ENCODE measurements at places on chromosomes 3 and 15.

GRCh38 chr3:142029052-142029642 lies 120.2 kb downstream of the TFDP2 start:
- no peak for DNase-seq

DNA sequence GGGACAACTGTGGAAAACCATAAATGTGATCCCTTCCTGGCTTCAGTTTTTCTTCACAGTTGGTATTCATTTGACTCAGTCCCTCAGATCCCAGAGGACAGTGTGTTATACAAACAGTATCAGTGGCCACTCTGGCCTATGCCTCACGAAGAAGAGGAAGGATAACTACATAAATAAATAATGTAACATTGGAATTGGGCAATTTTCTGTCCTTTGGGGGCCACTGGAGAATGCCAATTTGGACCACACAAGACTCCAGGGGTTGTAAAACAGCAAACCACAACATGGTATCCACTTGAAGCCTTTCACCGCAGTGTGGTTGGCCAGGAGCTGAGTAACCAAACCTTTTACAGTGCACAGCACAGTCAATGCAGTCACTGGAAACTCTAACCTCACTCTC lies 1077.0 kb downstream of the ROBO2 start:
- no peak for DNase-seq

GRCh38 chr3:195697582-195698324 lies 23.0 kb upstream of the MUC20 start:
- no peak for DNase-seq

DNA sequence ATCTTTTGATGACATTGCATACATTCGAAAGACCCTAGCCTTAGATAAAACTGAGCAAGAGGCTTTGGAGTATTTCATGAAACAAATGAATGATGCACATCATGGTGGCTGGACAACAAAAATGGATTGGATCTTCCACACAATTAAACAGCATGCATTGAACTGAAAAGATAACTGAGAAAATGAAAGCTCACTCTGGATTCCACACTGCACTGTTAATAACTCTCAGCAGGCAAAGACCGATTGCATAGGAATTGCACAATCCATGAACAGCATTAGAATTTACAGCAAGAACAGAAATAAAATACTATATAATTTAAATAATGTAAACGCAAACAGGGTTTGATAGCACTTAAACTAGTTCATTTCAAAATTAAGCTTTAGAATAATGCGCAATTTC lies 16.7 kb downstream of the KCNMB3 start:
- no peak for DNase-seq

- no peak for DNase-seq
Measured at GRCh38 chr15:94177112-94177511, 54.2 kb upstream of the MCTP2 start.

DNA sequence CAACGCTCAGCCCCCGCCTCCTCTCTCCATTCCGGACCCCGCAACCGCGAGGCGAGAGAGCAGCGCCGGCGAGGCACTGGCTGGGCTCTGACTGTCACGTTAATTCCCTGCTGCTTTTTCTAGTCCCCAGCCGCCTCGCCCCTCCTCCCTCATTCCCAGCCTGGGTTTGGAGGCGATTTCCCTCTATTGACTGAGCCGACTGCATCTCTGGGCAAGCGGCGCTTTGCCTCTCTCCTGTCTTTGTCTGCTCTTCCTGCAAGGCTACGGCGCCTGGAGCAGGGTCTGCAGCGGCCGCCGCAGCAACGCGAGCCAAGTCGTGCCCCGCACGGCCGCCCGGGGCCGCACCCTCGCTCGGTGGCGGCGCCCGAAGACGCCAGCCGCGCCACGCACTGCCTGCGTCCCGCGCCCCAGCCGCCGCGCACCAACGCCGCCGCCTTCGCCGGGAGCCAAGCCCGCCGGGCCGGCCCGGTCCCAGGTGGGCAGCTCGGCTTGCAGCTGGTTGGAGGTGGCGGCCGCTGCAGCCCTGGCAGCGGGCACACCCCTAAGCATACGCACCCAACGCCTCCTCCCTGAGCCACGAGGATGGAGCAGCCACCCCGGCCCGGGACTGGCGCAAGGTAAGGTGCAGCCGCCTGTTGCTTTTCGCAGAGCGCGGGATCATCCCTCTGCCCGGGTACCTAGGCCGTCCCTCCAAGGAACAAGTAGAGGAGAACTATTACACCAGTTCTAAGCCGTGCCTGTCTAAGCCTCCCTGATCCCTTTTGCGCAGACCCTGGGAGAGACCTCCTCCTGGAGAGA lies at the start of gene LRRC3B:
TSS of gene LRRC3B (plus strand) at position 152 of the 798 bp plus-strand sequence. CDS start 86,901 bp downstream, outside the sequence.
- no peak for DNase-seq

GRCh38 chr15:67550522-67550921 lies 8.0 kb downstream of the MAP2K5 start:
- DNase-seq = no peak
